ENCODE measurements at places on chromosomes 4 and X.

GRCh38 chr4:59770601-59771264, 1429.4 kb upstream of the ADGRL3 start:
- no peak for DNase-seq

DNA sequence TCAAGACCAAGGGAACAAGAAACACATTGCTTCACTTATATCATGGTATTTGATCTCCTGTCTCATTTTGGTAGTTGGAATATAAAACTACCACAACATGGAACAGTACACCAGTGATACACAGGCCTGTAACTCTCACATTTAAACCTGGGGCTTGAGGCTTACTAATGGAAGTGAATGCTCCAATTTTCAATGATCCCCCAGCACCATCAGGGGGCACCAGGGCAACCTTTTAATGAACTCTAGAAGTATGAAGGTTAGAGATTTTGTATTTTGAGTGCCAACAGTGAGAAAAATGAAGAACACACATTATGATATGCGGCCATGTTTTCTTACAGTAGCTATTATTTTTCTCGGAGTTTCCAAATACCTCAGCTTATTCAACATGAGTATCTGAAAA, 50.7 kb downstream of the C4orf33 start:
- no peak for DNase-seq

DNA sequence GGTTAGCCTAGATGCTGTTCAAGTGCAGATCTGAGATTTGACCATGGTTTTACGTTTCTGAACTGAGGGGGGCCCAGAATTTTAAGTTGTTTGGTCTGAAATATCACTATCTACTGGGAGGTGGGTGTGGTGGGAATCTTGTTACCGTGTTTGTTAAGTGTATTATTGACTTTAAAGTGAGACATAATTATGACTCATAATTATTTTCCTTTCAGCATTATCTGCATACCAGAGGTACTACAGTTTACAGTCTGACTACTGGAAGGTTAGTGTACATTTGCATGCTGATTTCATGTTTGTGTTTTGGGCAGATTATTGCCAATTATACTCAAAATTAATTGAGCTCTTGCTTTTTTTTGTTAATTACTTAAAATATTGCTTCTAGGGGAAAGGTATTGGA, 101.5 kb downstream of the KDM6A start:
- DNase-seq, result no peak

DNA sequence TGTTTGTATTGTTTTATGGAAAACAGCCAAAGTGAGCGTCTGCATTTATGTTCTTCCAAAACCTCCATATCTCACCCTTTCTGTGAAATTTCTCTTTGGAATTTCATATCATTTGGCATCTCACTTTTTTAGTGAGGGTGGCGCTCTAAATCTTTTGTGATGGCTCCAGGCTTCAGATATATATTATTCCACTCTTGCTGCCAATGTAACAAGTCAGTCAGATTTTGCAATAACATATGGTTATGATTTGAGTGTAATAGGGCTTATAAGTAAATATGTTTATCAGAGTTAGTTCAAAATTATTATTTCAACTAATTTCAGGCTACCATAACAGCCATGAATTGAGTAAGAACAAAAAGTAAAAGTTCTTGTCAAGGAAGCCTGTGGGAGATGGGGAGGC, 314.7 kb downstream of the PDGFC start:
- no peak for DNase-seq

DNA sequence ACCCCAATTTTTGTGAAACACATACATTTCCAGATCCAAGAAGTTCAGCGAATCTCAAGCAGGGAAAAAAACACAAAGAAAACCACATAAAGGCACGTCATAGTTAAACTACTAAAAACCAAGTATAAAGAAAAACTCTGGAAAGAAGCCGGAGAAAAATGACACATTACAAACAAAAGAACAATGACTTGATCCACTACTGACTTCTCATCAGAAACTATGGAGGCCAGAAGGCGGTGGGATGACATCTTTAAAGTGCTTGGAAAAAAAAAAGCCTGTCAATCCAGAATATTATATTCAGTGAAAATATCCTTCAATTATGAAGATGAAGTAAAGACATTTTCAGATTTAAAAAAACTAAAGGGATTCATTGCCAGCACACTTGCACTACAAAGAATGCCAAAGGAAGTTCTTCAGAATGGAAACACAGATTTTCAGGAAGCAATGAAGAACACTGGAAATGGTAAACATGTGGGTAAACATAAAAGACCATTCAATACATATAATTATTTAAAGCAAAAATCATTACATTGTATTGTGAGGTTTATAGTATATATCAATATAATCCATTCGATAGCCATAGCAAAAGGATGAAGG, 32.6 kb upstream of the PPP2R2C start:
- no peak for DNase-seq

GRCh38 chrX:19446397-19446796, 68.9 kb downstream of the MAP3K15 start:
- no peak for DNase-seq

DNA sequence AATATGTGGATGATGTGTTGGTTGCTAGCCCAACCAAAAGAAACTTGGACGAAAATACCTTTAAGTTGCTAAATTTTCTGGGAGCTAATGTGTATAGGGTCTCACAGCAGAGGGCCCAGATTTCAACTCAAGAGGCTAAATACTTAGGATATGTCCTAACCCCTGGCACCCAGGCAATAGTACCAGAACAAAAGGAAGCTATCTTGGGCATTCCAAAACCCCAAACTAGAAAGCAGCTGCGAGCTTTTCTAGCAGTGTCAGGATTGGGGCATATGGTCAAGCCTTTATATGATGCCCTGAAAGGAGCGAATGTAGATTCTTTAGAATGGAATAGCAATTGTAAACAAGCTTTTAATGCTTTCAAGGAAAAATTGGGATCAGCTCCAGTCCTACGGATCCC, 10.6 kb downstream of the CXCL2 start:
- DNase-seq, result no peak

GRCh38 chr4:67700116-67700737, 728 bp downstream of the UBA6 start:
- DNase-seq, result peak; percentile 17

- DNase-seq, result peak; percentile 67
These were observed 57.6 kb downstream of the PROM1 start for GRCh38 chr4:16026160-16026761.

DNA sequence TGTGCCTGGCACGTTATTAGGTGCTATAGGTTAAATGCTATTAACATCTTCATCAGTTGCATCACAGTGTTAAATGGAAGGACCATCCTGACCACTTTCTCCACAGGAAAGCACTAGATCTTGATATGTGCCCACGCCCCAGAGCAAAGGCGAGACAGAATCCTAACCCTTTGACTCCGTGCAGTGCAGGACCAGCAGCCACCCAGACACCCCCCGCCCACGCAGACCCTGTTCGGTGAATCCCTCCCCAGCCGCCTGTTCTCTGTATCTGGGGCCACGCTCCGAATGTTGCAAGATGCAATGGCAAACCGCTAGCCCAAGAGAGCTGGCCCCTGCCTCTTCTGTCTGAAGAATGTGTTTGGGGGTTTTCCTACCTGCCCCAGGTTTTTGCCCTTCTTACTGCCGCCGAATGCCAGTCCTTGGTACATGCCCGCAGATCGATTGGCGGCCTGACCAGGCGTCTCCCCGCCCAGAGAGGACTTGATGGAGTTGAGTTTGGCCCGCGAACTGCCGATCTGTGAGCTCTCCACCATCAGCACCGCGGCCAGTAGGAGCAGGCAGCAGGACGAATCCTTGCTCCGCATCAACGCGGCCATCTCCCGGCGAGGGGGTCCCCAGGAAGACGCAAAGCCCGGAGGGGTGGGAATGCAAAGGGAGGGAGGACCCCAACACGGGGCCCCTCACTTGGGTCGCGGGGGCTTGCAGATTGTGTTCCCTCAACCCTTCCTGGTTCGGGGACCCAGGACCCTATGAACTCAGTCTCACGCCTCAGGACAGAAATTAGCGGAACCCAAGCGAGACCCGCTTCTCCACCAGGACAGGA, 906 bp downstream of the DKK2 start:
- peak; percentile 6 for DNase-seq

GRCh38 chrX:129961180-129962083, 21.0 kb upstream of the BCORL1 start:
- no peak for DNase-seq

GRCh38 chr4:101853691-101854090, 63.2 kb downstream of the BANK1 start:
- no peak for DNase-seq
